GM10248 (cell line): ENCODE measurements at places on chromosomes 1 and 21.

- no peak for DNase-seq
These were observed 49.9 kb downstream of the UMODL1 start for GRCh38 chr21:42120903-42121535.

GRCh38 chr1:218537122-218537913 is 192.2 kb downstream of the TGFB2 start:
- DNase-seq: no peak

GRCh38 chr1:59013276-59013927 is 229.6 kb upstream of the JUN start:
- peak; percentile 30 for DNase-seq

DNA sequence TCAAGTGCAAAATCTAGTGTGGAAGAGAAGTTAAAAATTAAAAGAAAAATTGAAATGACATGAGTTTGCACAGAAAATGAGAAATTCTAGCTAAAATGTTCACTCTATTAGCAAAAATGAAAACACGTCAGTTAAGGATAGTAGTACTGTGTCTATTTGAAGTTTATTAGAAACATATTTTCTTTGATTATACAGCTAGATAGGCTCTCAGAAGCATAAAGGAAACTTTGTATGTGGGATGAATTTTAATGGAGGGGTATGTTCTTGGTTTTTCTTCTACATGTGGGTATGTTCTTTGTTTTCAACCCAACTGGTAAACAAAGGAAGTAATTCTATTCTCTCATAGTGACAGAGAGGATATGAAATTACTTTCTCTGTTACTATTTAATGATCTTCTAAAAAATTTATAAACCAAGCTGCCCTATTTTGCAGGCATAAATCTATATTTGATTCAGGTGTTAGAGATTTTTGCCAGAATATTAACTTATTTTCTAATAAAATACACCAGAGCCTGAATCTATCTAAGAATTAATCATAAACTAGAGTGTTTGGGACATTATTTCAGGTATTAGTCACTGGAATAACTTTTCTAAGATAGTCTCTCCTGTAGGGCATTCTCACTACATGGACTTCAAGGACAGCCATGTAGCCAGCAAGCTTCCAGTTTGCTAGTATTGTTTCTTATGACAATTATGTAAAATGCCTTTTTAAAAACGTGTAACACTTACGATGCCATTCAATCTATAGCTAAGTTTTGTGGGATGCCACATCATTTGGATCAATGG is 15.8 kb downstream of the GPSM2 start:
- no peak for DNase-seq
